ENCODE measurements at places on chromosomes 13 and 19. TPM values are rescaled to one million over a fixed set of nuclear protein-coding genes. Genes with fewer than 3 reads are reported as not detected.

Gene IGFL2
- polyA plus RNA-seq = not detected

Gene LILRA1
- 0.51 TPM for polyA plus RNA-seq

Gene FAM216B
- not detected for polyA plus RNA-seq

Gene KIRREL2
- 10.4 TPM for polyA plus RNA-seq

Gene KCNN4
- 1.5 TPM for polyA plus RNA-seq

Gene ZNF101
- 16.6 TPM for polyA plus RNA-seq

Gene PCSK4
- 4.4 TPM for polyA plus RNA-seq

Gene PSG7
- not detected for polyA plus RNA-seq

Gene SUPT5H
- polyA plus RNA-seq = 127 TPM

Gene PODNL1
- 0.95 TPM for polyA plus RNA-seq

Gene ZNF790
- 12.4 TPM for polyA plus RNA-seq

Gene KLC3
- 1.1 TPM for polyA plus RNA-seq

Gene CEACAM19
- polyA plus RNA-seq = 9.3 TPM

Gene PSG4
- not detected for polyA plus RNA-seq

Gene URAD
- not detected for polyA plus RNA-seq

Gene CGB8
- not detected for polyA plus RNA-seq

Gene SCAF1
- 31.6 TPM for polyA plus RNA-seq

Gene S1PR5
- polyA plus RNA-seq = 1.3 TPM

Gene FLT3
- 0.39 TPM for polyA plus RNA-seq

Gene ARHGAP45
- polyA plus RNA-seq = 10.6 TPM

Gene CGB3
- polyA plus RNA-seq = not detected

Gene TYROBP
- 10.5 TPM for polyA plus RNA-seq

Gene TEX101
- not detected for polyA plus RNA-seq

Gene ATXN8OS
- polyA plus RNA-seq = 0.37 TPM

Gene KLF1
- 0.44 TPM for polyA plus RNA-seq

Gene PRODH2
- polyA plus RNA-seq = 21.0 TPM

Gene FDX2
- 18.0 TPM for polyA plus RNA-seq

Gene DAPK3
- polyA plus RNA-seq = 37.3 TPM

Gene MRPL54
- 30.5 TPM for polyA plus RNA-seq

Gene ZNF813
- polyA plus RNA-seq = 8.1 TPM

Gene ZNF471
- polyA plus RNA-seq = 18.3 TPM

Gene PRR19
- polyA plus RNA-seq = 1.3 TPM

Gene PSG5
- not detected for polyA plus RNA-seq
